H9 (cell line): ENCODE measurements at places on chromosomes 11 and 22. TPM values are rescaled to one million over a fixed set of nuclear protein-coding genes. Genes with fewer than 3 reads are reported as not detected.

LPXN gene
- 1.4 and 1.5 TPM in 2 replicates for total RNA-seq

KCNQ1OT1 gene
- total RNA-seq = 0.88 and 1.2 TPM in 2 replicates

SAA4 gene
- not detected in 2 replicates for total RNA-seq

MS4A15 gene
- total RNA-seq = 0.11 TPM in 1 of 2 replicates, not detected in the other

OSBPL5 gene
- 11.1 and 16.1 TPM in 2 replicates for total RNA-seq

KRTAP5-8 gene
- not detected in 2 replicates for total RNA-seq

OR2AG2 gene
- total RNA-seq = 0.26 and 0.33 TPM in 2 replicates

GRCh38 chr11:126583101-126583500 lies 227.6 kb downstream of the ST3GAL4 start:
- no peak for DNase-seq

DNA sequence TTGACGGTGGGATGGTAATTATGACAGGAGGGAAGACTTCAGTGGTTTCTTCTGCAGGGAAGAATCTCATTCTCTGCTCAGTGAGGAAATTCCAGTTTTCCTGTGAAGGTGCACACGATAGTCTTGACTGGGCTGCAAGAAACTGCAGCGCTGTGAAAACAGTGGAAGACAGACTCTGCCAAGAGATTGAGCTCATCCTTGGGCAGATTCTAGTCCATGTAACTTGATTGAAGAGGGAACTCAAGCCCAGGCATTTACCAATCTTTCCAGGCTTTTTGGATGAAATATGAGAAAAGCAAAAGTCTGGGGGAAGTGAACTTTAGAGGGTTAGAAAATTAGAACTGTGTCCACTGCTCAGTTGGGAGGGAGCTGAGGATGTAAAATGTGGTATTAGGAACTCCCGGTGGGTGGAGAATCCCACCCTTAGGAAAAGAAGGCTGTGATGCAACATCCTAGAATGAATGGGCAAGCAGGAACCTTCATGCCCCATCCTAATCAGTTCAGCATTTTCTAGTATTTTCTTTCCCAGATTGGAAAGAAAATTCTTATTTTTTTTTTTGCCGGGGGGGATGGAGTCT lies 212.6 kb downstream of the DBX1 start:
- no peak for DNase-seq

GRCh38 chr11:121930004-121930965 lies 185.7 kb downstream of the BLID start:
- DNase-seq = no peak

DNA sequence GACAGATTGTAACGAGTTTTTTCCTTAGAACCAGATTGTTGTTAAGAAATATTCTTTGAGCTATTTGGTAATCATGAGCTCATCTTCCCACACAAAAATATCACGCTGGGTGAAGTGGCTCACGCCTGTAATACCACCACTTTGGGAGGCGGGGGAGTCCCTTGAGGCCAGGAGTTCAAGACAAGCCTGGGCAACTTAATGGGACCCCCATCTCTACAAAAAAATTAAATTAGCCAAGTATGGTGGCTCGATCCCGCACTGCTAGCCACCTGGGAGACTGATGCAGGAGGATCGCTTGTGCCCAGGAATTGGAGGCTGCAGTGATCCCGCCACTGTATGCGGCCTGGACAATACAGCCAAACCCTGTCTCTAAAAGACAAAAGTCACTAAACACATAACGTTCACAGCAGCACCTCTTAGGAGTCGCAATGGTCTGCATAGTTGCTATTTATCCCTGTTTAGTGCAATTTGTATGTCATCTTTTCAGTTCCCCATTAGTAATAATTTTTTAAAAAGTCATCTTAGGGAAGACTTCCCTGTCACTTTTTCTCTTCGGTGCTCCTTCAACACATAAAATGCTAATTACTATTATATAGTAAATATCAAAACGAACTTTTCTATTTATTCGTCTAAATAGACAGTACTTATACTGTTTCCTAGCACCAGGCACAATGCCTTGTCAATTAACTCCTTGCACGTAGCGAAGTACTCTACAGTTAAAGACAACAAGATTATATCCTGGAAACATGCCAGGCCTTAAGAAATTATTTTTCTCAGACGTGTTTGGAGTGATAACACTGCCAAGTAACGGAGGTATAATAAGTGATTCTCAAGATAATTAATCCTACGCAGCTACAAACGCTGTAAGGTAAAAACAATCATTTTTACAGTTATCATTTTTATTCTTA lies 1.1 kb downstream of the ST13 start:
- no peak for DNase-seq

- no peak for DNase-seq
Observed at GRCh38 chr11:44978274-44978960, 27.7 kb upstream of the TP53I11 start.

DNA sequence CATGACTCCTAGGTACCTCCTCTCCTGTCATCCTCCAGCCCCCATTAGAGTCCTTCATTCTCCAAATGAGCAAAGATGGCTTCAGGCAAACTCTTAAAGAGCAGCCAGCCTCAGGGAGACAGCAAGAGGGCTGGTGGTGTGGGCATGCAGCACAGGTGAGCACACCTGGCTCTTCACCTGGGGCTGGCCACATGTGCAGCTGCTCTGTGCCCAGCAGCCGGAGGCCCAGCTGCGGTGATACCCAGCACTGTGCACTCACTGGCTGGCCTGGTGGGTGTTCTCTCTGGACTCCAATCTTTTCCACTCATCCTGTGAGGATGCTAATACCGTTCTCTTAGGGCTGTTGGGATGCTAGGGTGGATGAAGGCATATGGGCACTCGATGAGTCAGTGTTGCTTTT lies 106.1 kb upstream of the PARVA start:
- DNase-seq = no peak

DNA sequence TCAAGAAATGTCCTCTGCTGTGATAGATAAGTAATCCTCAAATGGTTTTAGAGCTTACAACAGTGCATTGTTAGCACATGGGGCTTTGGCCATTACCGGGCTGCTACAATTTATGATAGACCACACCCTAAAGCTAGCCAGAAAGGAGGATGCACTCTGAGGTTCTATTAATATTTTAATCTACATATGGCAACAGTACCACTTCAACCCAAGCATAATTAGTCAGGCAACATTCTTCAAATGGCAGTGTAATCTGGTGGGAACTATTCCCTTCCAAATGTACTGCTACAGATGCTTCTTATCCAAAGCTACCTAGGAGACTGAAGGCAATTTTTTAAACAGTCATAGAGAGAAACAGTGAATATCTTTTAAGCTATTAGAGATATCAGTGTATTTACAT lies 697.6 kb downstream of the KCNA4 start:
- no peak for DNase-seq

DNA sequence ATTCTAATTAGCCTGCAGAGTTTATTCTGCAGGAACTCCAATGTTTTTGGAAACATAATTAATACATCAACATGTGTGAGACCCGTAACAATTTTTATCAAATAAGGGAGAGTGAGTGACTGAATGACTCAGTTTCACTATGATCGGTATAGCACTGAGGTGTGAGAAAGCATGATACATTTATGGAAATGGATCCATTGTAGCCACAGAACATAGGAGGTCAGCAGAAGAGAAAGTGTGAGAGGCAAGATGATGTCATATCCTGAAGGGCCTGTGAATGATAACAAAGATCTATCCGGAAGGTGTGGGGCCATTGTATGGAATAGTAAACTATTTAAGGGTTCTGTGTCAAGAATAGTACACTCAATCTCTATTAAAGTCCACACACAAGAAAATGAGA lies 1406.1 kb upstream of the TENM4 start:
- no peak for DNase-seq

- no peak for DNase-seq
Observed at GRCh38 chr22:45548991-45549761, 46.5 kb downstream of the FBLN1 start.

DNA sequence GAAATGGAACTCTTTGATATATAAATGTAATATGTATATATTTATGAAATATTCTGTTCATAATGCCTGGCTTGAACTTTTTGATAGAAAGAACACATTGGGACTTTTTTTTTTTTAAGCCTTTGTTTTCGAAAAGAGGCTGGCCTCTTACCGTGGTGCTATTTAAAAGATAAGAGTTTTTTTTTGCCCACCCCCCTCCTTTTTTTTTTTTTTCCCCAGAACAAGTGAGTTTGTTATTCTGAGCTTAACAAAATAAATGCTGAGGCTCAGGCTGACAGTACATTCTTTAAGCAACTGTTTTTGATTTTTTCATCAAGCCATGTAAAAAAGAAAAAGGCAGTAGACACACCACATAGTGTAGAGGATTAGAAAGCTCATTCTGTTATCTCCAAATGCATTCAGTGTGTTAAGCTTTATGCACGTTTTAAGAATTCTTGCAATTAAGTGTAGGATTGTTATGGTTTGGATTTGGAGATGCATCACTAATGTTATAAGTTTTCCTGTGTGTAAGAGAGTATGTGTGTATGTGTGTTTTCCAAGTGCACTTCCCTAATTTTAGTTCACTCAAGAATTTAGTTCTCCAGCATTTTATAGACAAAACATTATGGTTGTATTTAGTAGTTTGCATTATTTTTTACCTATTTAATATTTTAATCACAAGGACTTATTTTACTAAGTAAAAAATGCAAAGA lies 12.0 kb downstream of the PDHX start:
- no peak for DNase-seq

GRCh38 chr11:22331771-22332170 lies 6.4 kb upstream of the SLC17A6 start:
- DNase-seq = no peak

DNA sequence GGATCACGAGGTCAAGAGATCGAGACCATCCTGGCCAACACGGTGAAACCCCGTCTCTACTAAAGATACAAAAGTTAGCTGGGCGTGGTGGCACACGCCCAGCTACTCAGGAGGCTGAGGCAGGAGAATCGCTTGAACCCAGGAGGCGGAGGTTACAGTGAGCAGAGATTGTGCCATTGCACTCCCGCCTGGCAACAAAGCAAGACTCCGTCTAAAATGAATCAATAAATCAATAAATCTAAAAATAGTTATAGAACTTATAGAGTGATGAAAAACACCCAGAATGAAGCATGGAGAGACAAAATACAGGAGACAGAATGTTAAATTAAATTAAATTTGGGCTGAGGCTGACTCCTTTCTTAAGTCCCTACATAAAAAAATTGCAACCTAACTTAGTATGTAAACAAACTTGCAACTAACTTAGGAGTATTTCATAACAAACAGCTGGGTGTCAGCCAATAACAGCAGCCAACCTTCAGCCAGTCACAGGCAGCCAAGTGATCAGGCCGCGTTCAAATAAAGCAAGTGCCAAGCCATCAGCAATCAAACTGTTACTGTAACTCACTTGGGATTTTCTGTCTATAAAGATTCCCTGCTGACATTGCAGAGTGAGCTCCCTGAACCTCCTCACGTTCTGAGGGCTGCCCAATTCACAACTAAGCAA lies 7.3 kb upstream of the TP53AIP1 start:
- no peak for DNase-seq

- peak; percentile 12 for DNase-seq
Observed at GRCh38 chr11:116519499-116519898, 253.3 kb downstream of the BUD13 start.

GRCh38 chr11:29534836-29535235 lies 482.0 kb downstream of the KCNA4 start:
- no peak for DNase-seq

DNA sequence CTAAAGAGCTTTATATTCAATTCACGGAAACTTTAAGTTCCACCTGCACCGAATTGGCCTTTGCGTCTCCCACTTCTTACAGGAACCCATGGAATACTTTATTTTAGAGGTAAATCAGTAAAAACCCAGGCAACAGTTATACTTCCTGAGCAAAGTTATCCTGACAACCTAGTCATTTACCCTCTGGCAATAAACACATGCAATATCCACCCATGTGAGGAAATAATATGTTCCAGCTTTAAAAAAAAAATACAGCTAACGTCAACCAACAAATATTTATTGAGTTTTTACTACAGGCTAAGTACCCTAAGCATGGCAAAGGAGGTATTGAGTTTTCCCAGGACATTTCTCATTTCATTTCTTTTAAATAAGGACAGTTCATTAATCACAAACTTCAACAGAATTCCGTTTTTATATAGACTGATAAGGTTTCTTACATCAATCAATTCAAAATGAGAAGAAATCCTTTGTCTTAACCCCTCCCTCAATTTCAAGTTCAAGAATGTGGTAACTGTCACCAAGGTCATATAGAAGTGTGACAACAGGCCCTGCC lies 38.3 kb upstream of the CCDC34 start:
- DNase-seq = no peak

DNA sequence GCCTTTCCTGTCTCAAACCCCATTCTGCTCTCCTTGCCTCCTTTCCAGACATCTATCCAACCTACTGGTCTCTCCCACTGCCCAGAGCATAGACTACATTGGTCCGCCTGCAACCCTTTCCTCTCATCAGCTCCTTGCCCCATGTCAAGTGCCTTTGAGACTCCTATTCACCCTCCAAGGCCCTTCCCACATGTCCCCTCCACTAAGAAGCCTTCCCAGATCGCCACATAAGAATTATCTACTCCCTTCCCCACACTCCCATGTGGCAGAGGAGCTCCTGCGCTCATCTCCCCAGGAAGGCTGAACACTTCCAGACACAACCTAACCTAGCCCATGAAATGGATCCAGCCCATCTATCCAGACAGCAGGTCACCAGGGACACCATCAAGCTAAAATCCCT lies 10.3 kb downstream of the C1QTNF6 start:
- no peak for DNase-seq

GRCh38 chr11:74384641-74385040 lies 13.6 kb downstream of the PGM2L1 start:
- DNase-seq = no peak

GRCh38 chr11:14140991-14141390 lies 178.5 kb downstream of the SPON1 start:
- DNase-seq = no peak

- DNase-seq = no peak
Observed at GRCh38 chr11:117303646-117304315, 12.3 kb downstream of the BACE1 start.

GRCh38 chr22:40567106-40567505 lies 69.4 kb downstream of the MRTFA start:
- DNase-seq = no peak

DNA sequence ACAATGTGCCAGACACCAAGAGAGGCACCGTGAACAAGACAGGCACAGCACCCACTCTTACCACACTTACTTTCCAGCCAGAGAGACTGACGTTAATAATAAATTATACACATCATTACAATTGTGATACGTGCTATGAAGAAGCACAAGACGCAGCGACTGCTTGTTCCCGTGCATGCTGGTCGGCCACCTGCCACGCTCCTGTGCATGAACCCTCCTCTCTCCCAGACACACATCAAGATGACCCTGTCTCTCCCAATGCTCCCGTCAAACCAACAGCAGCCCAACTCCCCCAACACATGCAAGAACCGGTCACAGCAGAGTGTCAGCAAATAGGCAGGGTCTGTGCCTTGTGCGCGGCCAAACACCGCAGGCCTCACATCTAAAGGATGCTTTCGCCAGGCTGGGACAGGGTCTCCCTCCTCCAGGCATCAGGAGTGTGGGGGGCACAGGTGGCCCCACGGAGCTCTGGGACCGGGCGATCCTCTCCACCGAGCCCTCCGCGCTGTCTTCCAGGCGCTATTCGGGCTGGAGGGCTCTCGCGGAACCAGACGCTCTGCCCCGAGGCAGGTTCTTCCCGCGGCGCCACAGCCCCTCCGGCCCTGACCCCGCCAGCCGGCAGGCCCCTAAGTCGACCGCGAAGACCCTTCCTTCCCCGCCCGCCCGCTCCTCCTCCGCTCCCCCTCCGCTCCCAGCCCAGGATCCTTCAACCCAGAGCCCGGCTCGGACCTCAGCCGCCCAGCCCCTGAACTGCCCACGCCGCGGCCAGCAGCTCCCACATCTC lies 533 bp downstream of the SERGEF start:
- DNase-seq = peak; percentile 57

- no peak for DNase-seq
Observed at GRCh38 chr11:57508341-57509170, 6.9 kb downstream of the SLC43A1 start.
